Activated CD8-positive, alpha-beta T cell treated with anti-CD3 and anti-CD28 coated beads, Interleukin-2, amount 10 ng/mL, durations not matched to agents 7 days and 5 days (primary cell): ENCODE measurements at places on chromosomes 12 and 14. TPM values are rescaled to one million over a fixed set of nuclear protein-coding genes. Genes with fewer than 3 reads are reported as not detected.

DNA sequence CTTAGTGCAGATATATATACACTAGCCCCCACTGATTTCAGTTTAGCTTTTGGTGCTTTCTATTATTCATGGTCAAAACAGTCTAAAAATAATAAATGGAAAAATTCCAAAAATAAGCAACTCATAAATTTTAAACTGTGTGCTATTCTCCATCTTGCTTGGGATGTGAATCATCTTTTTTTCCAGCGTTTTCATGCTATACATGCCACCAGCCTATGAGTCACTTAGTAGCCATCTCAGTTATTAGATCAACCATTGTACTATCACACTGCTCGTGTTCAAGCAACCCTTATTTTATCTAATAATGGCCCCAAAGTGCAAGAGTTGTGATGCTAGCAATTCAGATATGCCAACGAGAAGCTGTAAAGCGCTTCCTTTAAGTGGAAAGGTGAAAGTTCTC, 73.9 kb upstream of the KRR1 start:
- no peak for DNase-seq
- peaks cover 2% of the 10 kb centered on the region for H3K4me1 ChIP-seq

GRCh38 chr12:120925740-120926563, 21.8 kb upstream of the SPPL3 start:
- no peak overlapping the region for H3K4me3 ChIP-seq
- H3K4me1 ChIP-seq, result no peaks in the 10 kb centered on the region
- no peaks in the 10 kb centered on the region for H3K36me3 ChIP-seq
- no peak overlapping the region for H3K27ac ChIP-seq

TAS2R7 gene
- not detected for total RNA-seq

MFAP5 gene
- total RNA-seq, result not detected

LGR5 gene
- not detected for total RNA-seq

GRCh38 chr12:15918066-15918465, 6.9 kb downstream of the DERA start:
- no peak overlapping the region for H3K4me3 ChIP-seq
- DNase-seq, result no peak
- no peak overlapping the region for H3K27ac ChIP-seq
- no peaks in the 10 kb centered on the region for H3K27me3 ChIP-seq
- H3K4me1 ChIP-seq, result peaks cover 6% of the 10 kb centered on the region
- H3K36me3 ChIP-seq, result peaks cover 3% of the 10 kb centered on the region

- H3K4me1 ChIP-seq, result peaks cover 6% of the 10 kb centered on the region
- H3K27me3 ChIP-seq, result no peaks in the 10 kb centered on the region
- no peaks in the 10 kb centered on the region for H3K36me3 ChIP-seq
- H3K4me3 ChIP-seq, result no peak overlapping the region
- no peak for DNase-seq
- no peak overlapping the region for H3K27ac ChIP-seq
Measured at GRCh38 chr14:99609245-99610170, 5.5 kb upstream of the CCDC85C start.

GRCh38 chr12:71639341-71639760, 24.3 kb downstream of the ZFC3H1 start:
- no peak overlapping the region for H3K4me3 ChIP-seq
- no peak for DNase-seq
- no peak overlapping the region for H3K27ac ChIP-seq
- peaks cover 11% of the 10 kb centered on the region for H3K4me1 ChIP-seq
- peaks cover 61% of the 10 kb centered on the region for H3K36me3 ChIP-seq

- H3K4me1 ChIP-seq, result no peaks in the 10 kb centered on the region
- no peak for DNase-seq
- H3K27ac ChIP-seq, result no peak overlapping the region
- H3K4me3 ChIP-seq, result no peak overlapping the region
Measured at GRCh38 chr14:62431496-62431895, 613.8 kb downstream of the KCNH5 start.
